Thoracic aorta (tissue), 2 donors: ENCODE measurements at places on chromosomes 6 and 20. TPM values are rescaled to one million over a fixed set of nuclear protein-coding genes. Genes with fewer than 3 reads are reported as not detected.

The MACROD2 gene
- total RNA-seq = 0.95 TPM

The RIMS4 gene
- 2.4 TPM for total RNA-seq

The BPIFB1 gene
- not detected for total RNA-seq

The SAMD5 gene
- 1.6 TPM for total RNA-seq

GRCh38 chr6:142819603-142820337 is 125.2 kb downstream of the HIVEP2 start:
- no peak for DNase-seq

DNA sequence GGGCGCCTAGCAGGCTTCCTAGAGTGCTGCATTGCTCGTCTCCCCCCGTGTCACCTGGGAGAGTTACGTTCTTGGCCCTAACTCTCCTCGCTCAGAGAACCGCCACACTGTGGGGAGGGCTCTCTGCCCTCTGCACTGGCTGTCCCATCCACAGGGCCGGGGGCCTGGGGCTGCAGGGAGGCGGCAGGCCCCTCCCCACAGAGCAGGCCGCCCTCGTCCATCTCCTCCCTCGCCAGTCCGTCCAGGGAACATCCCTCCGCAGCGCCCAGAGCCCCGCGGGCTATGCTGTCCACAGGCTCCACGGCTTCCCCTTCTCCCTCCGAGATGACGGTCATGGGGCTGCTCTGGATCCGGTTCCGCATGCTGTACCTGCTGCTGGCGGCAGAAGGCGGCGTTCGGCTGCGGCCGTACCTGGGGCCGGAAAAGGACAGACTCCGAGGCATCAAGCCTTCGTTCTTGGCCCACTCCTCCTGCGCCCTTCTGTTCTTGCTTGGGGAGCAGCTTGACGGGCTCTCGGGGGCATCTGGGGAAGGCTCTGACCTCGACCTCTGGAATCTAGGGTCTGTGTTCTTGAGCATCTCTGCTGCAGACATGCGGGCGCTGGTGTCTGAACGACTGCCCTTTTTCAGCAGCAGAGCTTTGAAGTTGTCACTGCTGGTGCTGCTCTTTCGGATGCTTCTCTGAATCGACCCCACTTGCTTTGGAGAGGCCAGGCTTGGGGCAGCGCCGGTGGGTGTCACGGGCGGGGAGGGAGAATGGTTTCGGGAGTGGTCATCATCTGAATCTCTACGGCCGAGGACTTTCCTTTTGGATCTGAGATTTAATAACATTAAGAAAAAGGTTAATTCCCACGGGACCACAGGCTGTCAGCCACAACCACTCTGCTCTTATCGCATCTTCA is 20.2 kb downstream of the HEBP2 start:
- no peak for DNase-seq

DNA sequence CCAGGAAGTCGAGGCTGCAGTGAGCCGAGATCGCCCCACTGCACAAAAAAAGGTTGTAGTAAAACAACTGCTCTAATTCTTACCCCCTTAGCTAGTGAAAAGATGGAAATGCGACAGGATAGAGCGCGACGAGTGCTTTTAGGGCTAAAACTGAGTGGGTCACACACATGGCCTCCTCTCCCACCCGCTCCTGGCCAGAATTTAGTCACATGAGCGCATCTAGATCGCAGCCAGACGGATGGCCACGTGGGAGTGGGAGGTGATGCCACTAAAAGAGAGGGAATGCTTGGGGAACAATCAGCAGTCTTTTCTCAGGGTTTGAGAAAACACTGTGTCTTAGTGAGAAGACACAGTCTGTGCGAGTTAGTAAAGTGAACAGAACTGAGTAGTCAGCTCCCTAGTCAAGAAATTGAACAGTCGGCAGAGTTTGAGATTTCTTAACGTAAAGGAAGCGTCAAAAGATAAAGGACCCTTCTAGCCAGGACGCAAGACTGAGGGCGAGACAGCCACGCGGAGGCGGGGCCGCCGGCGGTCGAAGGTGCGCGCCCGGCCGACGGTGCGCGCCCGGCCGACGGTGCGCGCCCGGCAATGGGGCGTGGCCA is 664 bp upstream of the ACTR5 start:
- no peak for DNase-seq

- DNase-seq = no peak
These were observed 5.0 kb upstream of the GFOD1 start for GRCh38 chr6:13492357-13492756.

DNA sequence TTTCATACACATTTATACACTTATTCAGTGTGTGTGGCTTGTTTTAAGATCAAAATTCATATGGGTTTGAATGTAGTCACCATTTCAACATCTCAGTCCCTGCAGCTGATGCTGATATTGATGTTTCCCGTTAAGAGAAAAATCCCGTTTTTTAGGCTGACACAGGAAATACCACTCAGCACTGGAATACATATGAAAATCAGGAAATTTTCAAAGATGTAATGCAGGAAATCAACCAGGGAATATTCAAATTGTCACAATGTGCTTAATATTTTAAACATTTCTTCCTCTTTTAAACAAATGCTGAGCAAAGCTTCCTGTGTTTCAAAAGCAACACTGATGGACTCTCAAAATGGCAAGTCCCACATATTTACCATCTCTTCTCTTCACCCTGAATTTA is 94.5 kb upstream of the MARCKS start:
- no peak for DNase-seq

DNA sequence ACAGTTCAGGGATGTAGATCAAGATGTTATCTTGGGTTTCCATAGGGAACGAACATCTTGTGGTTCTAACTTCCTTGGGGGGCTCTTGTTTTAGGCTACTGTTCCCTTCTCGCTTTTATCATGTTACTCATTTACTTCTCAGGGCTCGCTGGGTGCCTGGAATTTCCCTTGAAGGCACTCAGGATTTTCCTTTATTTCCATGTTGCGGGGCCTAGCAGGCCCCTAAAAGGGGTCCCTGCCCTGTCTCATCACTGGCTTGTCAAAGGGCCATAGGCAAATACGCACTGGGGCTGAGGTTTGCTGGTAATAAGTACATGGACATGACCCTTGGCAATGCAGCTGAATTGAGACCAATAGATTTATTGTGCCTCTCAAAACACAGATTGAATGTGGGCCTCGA is 262.3 kb downstream of the CDH4 start:
- no peak for DNase-seq

DNA sequence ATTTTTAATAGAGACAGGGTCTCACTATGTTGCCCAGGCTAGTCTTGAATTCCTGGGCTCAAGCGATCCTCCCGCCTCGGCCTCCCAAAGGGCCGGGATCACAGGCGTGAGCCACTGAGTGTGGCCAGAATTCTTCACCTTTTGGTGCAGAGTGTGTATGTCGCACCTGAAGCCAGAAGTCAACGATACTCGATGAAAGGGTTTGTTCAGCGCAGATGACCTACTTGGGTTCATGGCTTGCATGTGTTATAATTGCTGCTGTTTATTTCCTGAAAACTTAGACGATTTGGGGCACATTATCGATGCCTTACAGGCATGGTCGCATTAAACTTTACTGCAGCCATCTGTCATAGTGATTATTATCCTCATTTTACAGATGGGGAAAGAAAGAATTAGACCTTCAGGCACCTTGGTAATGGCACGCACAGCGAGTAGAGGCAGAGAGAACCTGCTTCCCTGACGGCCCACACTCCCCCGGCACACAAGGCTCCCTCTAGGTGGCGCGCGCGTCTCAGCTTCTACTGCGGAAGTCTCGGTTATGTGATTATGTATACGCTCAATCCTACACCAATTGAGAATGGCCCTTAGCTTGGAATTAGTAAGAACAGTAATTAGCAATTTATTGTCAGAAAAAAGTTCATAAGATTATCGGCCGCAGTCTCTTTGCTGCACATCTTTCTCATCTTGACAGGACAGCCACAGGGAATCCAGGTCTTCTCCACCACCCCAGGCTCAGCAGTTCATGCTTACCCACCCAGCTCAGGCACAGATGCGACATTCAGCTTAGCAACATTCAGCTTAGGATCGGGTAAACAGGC is 212.8 kb upstream of the PROKR2 start:
- peak; percentile 47 for DNase-seq

DNA sequence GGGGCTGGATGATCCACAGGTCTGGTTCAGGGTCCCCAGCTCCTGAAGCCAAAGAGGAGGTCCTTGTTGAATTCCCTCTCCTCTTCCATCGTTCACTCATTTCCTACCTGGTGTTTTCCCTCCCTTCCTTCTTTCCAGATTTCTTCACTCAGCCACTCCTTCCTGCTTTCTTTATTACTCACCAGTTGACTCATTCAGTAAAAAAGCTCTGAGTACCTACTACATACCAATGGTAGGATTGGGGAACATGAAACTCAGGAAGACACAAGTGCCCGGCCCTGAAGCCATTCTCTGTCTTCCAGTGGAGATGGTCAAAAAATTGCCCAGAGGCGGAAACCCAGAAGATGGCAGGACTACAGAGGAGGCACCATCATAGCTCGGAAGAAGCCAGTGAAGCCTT is 11.9 kb upstream of the NSFL1C start:
- no peak for DNase-seq

GRCh38 chr6:11575408-11576033 is 38.0 kb downstream of the TMEM170B start:
- DNase-seq = no peak

DNA sequence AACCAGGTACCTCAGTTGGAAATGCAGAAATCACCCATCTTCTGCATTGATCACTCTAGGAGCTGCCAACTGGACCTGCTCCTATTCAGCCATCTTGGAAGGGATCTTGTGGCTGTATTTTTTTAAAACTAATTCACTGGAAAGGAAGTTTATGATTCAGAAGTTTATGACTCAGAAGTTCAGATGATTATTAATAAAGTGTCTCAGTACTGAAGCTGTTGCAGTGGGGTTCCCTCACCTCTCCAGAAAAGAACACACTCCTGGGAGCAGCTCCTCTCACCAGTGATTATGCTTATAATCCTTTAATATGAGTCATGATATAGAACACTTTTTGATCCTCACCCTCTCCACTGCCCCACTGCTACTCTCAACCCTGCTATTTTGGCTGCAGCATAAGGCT is 291.2 kb upstream of the HS3ST5 start:
- no peak for DNase-seq

- no peak for DNase-seq
These were observed 187.6 kb upstream of the QKI start for GRCh38 chr6:163226836-163227485.

DNA sequence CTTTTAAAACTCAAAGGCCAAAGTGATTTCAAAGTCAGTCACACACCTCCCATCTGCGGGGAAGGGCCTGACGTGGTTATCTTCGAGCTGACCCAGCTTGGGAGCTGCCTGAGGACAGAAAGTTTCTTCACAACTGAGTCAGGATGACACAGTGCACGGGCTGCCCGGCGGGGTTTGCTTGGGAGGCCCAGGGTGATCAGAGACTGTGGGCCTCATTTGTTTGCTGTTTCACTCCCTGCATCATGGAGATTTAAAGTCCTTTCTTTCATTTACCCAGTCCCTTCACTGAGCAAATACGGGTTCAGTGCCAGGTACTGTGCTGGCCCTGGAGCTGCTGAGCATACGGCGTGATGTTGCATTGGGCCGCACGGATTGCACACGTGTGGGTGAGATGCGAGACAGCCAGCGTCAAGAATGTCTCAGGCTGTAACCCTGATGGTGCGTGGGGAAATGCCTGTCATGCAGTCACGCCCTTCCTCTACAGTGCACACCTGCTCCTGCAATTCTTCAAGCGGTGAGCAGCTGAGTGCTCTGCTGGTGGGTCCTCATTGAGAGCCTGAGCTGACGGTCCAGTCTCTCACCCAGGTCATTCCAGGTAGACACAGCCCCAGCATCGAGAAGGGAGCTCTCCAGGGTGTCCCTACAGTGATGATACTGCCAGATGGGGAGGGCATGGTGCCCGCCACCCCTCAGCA is 82.7 kb upstream of the PMEPA1 start:
- DNase-seq = no peak

DNA sequence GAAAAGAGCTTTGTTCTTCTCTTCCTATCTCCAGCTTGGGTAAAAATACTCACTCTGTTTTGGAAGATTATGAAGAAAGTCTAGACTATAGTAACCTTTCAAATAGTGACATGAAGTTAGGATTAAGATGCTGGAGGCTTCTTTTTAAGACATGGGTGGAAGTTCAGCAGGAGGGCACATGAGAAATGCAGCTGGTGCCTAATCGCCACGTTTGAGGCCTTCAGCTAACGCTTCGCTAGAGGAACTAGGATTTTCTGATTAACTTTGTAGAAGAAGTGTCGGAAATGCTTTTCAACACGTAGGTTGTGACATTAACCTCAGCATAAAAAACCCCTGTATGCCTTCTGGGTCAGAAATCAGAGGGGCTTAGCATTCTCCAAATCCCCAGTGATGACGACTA is 348.1 kb upstream of the MAP3K7 start:
- no peak for DNase-seq

DNA sequence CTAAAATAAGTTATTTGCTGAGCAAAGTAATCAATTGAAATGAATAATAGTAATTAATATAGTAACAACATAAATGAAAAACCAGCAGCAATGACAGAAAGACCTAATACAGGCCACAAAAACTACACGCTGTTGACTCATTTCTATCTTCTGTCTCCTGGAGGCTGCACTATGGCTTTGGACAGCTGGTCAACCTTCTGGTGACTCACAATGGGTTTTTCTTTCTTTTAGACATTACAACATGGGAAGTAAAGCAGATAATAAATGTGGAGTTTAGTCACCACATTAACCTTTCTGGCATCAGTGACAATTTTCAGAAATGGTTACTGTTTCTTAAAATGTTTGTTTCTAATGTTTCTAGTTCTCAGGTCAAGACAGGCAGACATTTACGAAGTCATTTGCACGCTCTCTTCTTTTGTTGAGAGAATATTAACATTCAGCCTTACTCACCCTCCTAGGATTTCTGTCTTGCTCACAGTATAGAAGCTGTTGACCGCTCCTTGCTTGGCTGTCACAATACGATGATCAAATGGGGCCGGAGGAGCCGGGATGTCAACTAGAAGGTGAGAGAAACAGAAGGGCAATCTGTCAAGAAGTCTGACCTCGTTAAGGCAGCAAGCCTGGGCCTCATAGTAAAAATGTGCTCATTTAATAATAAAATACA is 62.2 kb downstream of the MYLK4 start:
- DNase-seq = no peak

GRCh38 chr20:59955131-59955796 is 3.0 kb upstream of the CDH26 start:
- no peak for DNase-seq

DNA sequence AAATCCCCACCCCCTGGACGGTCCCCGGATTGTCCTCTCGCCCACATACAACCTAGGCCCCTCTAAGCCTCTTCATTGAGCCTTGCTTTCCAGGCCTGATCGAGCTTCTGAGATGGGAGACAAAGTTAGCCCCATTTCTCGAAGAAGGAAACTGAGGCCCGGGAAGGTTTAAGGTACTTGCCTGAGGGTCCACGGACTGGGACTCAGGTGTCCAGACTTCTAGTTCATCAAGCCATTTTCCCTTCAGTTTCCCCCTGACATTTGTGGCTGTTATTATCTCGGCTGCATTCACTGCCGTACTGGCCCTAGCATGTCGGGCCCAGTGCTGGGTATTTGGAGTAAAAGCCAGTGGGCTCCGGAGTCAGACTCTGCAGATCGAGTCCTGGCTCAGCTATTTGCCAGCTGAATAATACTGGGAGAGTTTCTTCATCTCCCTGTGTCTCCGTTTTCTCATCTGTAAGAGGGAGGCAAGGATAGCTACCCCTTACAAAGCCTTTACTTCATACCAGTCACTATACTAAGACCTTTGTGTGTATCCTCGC is 633 bp downstream of the RPRD1B start:
- no peak for DNase-seq
